Stimulated activated CD4-positive, alpha-beta T cell treated with anti-CD3 and anti-CD28 coated beads, Interleukin-12 subunit alpha, Interleukin-12 subunit beta, amount 100 ng/mL, for 24 hours (primary cell): ENCODE measurements at places on chromosomes 1 and 21.

DNA sequence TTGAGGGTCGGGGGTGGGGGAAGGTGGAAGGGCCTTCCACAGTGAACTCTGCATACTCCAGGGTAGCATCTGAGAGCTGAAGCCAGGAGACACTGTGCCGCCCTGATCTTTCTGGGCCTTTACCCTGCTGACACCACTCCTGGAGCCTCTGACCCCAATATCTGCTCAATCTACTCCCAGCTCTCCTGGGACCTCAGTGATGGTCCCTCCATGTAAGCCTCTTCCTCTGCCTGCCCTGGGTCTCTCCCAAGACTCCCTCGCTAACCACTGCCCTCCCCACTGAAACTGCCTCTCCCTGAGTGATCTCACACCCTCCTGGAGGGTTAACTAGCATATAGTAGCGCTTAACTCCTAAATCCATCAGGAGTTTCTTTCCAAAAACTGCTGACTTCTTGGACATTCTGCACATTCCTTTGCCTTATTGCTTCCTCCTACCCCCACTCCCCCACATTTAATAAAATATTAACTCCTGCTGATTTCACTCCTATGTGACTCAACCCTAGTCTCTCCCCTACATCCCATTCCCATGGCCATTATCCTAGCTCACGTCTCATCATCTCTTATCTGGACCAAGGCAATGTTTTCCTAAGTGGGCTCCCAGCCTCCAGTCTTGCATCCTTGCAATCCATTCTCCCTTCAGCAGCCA, 145.6 kb downstream of the HMGB4 start:
- DNase-seq, result no peak

DNA sequence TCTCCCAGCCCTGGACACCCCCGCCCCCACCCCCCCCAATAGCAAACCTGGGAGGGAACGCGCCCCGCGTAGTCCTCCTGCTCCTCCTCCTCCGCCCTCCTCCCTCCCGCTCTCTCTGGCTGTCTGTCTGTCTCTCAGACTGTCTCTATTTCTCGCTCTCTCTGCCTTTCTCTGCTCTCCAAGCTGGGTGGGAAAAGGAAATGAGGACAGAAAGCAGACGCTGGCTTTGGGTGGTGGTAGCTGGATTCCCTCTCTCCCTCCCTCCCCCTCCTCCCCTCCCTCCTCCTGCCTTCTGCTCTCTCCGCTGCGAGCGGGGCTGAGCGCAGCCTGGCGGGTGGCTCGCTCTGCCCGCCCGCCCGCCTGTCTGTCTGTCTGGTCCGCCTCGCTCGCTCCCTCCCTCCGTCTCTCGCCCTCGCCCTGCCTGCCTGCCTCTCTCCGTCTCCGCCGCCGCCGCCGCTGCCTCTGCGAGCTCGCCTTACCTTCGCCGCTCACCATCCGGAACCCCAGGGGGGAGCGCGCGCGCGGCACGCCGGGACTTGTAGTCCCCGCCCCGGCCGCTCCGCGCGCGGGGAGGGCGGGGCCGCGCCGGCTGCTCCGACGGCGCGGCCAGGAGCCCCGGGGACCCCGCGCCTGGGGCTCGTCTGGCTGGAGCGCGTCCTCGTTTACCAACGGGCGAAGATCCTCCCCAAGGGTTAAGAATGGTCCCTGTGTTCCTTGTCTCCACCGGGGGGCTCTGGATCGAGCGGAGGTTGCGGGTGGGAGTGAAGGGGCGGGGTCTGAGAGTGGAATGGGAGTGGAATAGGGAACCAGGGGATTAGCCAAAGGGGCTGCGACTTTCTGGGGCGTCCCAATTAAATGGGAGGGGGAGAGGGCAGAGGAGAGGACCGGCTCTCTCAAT, at the start of gene AHDC1:
Gene AHDC1, minus strand, starts transcription at position 464 of the 898 bp plus-strand sequence. CDS start 52,029 bp downstream, outside the sequence.
- peak; percentile 71 for DNase-seq

GRCh38 chr1:66132324-66132723, 339.6 kb downstream of the PDE4B start:
- no peak for DNase-seq

DNA sequence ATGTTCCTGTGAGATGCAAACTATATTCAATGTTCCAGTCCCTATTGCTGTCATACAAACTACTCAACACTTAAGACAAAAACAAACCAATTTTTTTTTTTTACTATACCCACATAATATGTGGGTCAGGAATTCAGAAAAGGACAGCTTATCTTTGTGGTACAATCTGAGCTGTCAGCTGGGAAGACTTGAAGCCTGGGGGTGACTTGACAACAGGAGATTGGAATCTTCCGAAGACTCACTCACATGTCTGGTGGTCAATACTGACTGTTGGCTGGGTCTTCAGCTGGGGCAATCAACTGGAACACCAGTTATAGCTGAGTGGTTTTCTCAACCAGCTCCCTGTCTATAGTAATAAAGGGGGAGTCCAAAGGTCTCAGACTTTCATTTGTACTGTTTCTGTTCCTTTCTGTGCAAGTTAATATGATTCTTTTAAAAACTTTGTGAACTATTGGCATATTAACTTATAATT, 81.7 kb upstream of the ATP1B1 start:
- DNase-seq, result no peak

- no peak for DNase-seq
Measured at GRCh38 chr1:37853157-37853556, 6.2 kb downstream of the MTF1 start.

GRCh38 chr1:240524356-240525069, 87.4 kb downstream of the GREM2 start:
- no peak for DNase-seq

DNA sequence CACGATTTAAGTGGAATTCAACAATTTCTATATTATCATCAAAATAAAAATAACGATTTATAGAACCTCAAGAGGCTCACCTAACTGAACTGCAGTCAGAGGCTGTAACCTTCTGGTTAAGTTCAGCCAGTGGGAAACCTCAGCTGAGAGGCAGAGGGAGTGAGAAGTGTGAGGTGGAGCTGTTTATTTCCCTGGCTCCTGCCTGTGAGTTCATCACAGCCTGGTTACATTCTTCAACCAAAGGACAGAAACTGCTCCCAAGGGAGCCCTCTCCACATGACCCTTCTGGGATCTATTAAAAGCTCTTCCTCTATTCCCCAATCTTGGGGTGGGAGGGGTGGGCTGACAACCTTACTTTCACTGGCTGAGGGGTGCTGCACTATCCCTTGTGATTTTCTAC, 22.2 kb downstream of the DYNLT5 start:
- DNase-seq, result no peak

- DNase-seq, result no peak
Measured at GRCh38 chr21:28485301-28486022, 507.2 kb downstream of the LTN1 start.

DNA sequence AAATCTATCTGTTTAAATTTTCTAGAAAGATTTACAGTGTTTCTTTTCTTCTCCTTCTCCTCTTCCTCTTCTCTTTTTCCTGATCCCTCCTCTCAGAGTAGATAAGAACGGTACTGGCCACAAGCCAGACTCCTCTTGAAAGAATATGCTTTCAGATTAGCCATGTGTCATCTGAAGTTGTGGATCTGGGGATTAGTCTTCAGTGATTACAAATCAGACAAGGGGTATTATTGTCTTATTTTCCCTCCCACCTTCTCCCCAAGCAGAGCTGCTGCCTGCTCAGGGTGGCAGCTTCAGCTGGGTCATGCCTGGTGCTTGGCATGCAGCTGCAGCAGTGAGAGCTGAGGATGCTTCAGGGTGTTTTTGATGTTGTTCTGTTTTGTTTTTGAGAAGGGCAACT, 42.7 kb downstream of the SGIP1 start:
- DNase-seq, result no peak

- no peak for DNase-seq
Measured at GRCh38 chr1:9569267-9569666, 19.4 kb upstream of the TMEM201 start.

DNA sequence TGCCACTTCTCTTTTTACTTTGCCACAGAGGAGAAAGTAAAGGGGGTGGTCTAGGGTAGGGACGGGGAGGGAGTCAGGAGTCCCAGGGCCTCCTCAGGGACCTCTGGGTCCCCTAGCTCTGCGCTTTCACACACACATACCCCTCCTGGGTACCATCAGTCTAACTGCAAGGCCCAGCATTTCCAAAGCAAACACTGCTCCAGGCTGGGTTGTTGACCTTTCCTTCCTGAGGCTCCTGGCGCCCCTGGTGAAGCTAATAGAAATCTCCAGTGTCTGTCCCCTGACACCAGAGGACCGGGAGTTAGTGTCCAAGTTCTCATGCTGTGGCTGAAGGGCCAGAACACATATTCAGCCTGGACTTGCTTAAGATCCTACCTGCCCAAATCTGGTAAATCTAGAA, 3.9 kb downstream of the TMEM63A start:
- DNase-seq, result no peak

DNA sequence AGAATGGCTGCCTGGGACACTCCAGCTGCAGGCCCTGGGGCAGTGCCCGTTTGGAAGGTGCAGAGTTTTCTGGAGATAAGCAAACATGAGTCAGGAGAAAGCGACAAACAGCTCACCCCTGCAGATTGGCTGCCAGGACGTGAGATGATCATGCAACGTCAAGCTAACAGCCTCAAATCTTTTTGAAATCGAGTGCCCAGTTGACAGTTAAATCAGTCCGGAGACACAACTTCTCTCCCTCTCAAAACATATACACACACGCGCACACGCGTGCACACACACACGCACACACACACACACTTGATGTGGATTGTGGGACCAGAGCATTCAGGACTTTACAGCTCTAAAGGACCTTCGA, 49.4 kb downstream of the TENT5C start:
- no peak for DNase-seq

- no peak for DNase-seq
Measured at GRCh38 chr21:42654179-42654912, 925 bp downstream of the PDE9A start.

GRCh38 chr1:43985984-43986595, 5.3 kb upstream of the CCDC24 start:
- DNase-seq, result no peak

DNA sequence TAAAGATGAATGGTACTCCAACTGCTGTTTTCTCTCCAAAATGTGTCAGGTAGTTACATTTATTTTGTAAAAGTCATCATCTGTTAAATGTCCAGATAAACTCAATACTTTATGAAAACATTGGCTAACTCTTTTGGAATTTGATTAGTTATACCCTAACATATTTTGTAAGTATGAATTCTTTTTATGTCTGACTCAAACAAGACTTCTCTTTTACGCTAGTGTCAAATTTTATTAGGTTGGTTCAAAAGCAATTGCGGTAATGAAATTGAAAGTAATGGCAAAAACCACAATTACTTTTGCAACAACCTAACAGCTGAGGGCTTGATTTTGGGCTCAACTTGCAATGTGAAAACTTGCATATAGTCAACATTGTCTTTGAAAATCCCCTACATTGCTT, 41.0 kb upstream of the USP25 start:
- DNase-seq, result no peak

DNA sequence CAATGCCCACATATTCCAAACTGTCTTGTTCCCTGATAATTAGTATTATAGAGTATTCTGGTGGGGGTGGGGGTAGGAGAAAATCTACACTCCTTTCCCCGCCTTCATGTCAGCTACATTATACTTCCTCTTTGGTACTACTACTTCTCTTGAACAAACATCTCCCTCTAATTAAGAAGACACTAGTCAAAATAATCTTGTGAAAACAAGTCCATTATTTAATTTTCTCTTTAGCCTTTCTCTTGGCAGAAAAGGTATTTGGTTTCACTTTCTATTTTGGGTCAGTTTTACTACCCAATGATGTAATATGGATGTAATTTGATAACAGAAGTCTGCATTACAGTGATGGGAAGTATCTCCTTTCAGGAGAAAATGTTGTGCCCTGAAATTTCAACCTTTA, 22.5 kb downstream of the NTMT2 start:
- no peak for DNase-seq

GRCh38 chr1:64171797-64172281, 31.6 kb upstream of the UBE2U start:
- no peak for DNase-seq

DNA sequence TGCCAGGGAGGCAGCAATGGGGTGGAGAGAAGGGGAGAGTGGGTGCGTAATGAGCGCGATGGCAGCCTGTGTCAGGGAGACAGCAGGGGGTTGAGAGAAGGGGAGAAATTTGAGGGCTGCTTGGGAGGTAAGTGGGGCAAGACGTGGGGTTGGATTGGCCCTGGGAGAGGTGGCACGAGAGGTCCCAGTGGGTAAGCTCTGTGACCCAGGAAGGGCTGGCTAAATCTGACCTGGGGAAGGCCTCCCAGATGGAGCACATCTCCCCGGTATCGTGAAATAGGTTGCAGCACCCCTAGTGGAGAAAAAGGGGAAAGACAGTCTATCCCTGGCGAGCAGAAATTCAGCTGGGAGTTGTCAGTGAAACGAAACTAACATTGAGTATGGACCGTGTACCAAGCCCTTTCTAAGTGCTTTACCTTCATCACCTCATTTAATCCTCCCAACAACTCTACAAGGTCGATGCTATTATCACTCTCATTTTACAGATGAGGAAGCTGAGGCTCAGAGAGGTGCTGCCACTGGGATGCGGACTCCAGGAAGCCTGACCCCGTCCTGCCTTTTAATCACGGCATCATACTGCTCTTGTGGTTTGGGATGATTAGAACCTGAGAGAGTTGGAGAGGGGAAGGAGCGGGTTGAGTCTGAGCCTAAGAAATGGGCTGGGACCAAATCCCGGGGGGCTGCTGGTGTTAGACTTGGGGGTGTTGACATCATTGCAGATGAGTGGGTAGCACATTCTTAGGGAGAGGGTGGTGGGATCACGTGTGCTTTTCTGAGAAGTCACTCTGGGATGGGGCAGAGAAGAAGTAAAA, 56.6 kb upstream of the RPL11 start:
- DNase-seq, result no peak

- DNase-seq, result no peak
Measured at GRCh38 chr1:26285366-26286063, 5.6 kb downstream of the SH3BGRL3 start.

DNA sequence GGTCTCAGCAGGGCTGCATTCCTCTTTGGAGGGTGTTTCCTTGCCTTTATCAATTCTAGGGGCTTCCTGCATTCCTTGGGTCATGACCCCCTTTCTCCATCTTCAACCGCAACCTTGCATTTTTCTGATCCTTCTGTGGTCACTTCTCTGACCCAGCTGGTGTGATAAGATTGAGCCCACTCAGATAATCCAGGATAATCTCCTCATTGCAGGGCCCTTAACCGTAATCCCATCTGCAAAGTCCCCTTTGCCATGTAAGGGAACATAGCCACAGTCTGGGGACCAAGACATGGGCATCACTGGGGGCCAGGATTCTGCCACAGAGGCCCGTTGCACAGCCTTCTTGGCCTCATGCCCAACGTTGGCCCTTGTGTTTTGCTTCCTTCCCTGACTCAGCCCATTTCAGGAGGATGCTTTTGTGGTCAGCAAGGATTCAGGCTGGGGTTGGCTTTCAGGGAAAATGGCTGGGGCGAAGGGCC, 35.0 kb upstream of the IL19 start:
- no peak for DNase-seq
